Upper lobe of right lung (tissue), 1 donor: ENCODE measurements at places on chromosomes 11 and 22. TPM values are rescaled to one million over a fixed set of nuclear protein-coding genes. Genes with fewer than 3 reads are reported as not detected.

The FOLH1 gene
- 5.1 TPM for total RNA-seq

GRCh38 chr11:44178381-44178780 lies 82.9 kb downstream of the EXT2 start:
- H3K4me3 ChIP-seq = no peak overlapping the region
- DNase-seq = no peak
- H3K36me3 ChIP-seq = peaks cover 6% of the 10 kb centered on the region
- no peaks in the 10 kb centered on the region for H3K4me1 ChIP-seq
- H3K27ac ChIP-seq = no peak overlapping the region
- no peaks in the 10 kb centered on the region for H3K27me3 ChIP-seq

The MAJIN gene
- not detected for total RNA-seq

DNA sequence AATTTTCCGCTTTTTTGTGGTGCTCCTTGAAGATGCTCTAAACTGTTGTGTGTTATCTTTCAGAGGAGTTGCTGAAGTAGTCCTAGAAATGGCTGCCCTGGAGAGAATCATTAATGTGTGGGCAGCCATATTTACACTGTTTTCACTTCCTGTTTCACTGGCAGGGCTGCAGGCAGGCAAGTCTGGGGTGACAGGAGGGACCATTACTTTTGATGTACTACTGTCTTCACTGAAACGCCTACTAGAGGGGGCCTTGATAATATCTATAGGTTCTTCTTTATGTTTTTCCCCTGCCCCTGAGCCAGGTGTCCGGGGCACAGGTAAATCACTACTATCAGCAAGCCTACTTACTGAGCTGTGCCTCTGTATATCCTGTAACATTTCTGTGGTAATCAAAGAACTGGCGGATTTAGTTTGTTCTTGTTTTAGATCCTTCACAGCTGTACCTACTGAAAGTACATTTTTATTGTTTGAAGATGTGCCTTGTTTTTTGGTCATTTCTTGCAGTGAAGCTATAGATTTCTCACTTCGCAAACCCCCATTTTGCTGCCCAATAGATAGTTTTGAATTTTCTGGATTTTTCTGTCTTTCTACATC lies 39.7 kb downstream of the ACAT1 start:
- DNase-seq = no peak
- no peak overlapping the region for H3K4me3 ChIP-seq
- peaks cover 97% of the 10 kb centered on the region for H3K36me3 ChIP-seq
- no peak overlapping the region for H3K27ac ChIP-seq

The MMP8 gene
- not detected for total RNA-seq

DNA sequence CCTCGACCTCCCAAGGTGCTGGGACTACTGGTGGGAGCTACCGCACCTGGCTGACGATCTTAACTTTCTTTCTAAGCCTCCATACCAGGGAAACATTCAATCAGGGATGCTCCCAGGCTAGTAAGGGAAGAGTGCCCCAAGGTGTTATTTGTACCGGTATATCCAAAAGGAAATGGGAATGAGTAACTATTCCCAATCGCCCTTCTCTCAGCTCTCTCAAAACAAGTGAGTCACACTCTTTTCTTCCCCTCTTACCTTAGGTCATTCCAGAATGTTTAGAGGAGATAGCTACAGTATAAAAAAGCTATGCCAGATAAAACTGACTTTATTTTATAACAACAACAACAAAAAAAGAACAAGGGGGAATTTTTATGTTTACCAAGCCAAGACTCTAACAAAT lies 13.7 kb downstream of the DCDC1 start:
- H3K27ac ChIP-seq = no peak overlapping the region
- no peaks in the 10 kb centered on the region for H3K36me3 ChIP-seq
- H3K4me1 ChIP-seq = no peaks in the 10 kb centered on the region
- H3K27me3 ChIP-seq = no peaks in the 10 kb centered on the region
- no peak for DNase-seq

GRCh38 chr11:79059141-79059540 lies 381.7 kb downstream of the TENM4 start:
- H3K27ac ChIP-seq = no peak overlapping the region
- no peaks in the 10 kb centered on the region for H3K4me1 ChIP-seq
- DNase-seq = no peak
- H3K36me3 ChIP-seq = no peaks in the 10 kb centered on the region

- H3K4me3 ChIP-seq = no peak overlapping the region
- peaks cover 58% of the 10 kb centered on the region for H3K36me3 ChIP-seq
- H3K27me3 ChIP-seq = no peaks in the 10 kb centered on the region
- DNase-seq = no peak
- H3K27ac ChIP-seq = no peak overlapping the region
These were observed 29.7 kb upstream of the NDUFC2 start for GRCh38 chr11:78109081-78110015.

GRCh38 chr11:59207988-59208451 lies 4.7 kb downstream of the MPEG1 start:
- peak overlapping the region; percentile 15 for H3K4me3 ChIP-seq
- H3K4me1 ChIP-seq = peaks cover 12% of the 10 kb centered on the region
- DNase-seq = no peak
- peaks cover 28% of the 10 kb centered on the region for H3K36me3 ChIP-seq
- H3K27me3 ChIP-seq = no peaks in the 10 kb centered on the region

GRCh38 chr11:86761978-86762377 lies 38.4 kb upstream of the PRSS23 start:
- H3K36me3 ChIP-seq = no peaks in the 10 kb centered on the region
- no peak overlapping the region for H3K27ac ChIP-seq
- H3K4me1 ChIP-seq = no peaks in the 10 kb centered on the region
- H3K27me3 ChIP-seq = no peaks in the 10 kb centered on the region
- DNase-seq = no peak
